ENCODE measurements at places on chromosomes 3 and 15.

DNA sequence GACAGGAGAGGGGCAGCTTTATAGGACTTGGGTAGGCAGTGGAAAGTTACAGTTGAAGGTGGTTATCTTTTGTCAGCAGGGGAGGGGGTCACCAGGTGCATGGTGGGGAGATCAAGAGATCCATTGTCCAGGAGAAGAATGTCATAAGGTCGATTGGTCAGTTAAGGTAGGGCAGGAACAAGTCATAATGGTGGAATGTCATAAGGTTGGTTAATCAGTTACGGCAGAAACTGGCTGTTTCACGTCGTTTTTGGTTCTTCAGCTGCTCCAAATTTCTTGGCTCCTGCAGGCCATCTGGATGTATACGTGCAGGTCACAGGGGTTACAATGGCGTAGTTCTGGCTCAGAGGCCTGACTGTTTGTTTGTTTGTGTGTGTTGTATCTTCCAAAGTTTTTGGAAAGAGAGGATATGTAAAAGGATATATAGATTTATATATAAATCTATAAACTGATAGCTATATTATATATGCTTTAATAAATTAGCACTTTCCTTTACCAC, 565.1 kb downstream of the ZNF385D start:
- no peak for DNase-seq

DNA sequence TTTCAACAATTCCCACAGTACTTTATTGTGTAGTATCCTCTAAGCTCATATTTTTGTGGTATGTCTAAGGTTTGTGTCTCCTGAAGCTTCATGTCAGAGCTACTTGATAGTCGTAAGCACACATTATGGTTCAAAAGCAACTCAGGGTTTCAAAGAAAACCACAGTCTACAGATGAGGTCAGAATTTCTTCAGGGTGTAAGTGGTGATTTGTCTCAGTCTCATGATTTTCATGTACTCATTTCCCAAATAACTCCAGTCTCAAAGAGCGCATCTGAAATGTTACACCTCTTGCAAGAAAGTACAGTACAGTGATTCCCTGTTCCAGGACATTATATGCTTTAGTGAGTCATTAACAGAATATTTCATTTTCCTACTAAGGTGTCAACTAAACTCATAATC, 47.5 kb upstream of the SSR3 start:
- DNase-seq = no peak

DNA sequence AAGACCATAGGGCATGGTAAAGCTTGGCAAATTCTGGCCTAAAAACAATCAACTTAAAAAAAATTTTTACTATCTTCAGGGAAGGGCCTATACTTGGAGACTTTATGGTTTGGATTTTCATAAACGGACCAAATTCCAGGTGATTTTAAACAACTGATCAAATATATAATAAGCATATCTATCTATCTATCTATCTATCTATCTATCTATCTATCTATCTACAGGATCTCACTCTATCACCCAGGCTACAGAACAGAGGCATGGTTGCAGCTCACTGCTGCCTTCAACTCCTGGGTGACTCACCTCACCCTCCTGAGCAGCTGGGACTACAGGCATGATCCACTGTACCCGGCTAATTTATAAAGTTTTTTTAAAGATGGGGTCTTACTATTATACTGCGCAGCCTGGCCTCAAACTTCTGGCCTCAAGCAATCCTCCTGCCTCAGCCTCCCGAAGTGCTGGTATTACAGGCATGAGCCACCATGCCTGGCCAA, 6.7 kb downstream of the SPPL2A start:
- no peak for DNase-seq

DNA sequence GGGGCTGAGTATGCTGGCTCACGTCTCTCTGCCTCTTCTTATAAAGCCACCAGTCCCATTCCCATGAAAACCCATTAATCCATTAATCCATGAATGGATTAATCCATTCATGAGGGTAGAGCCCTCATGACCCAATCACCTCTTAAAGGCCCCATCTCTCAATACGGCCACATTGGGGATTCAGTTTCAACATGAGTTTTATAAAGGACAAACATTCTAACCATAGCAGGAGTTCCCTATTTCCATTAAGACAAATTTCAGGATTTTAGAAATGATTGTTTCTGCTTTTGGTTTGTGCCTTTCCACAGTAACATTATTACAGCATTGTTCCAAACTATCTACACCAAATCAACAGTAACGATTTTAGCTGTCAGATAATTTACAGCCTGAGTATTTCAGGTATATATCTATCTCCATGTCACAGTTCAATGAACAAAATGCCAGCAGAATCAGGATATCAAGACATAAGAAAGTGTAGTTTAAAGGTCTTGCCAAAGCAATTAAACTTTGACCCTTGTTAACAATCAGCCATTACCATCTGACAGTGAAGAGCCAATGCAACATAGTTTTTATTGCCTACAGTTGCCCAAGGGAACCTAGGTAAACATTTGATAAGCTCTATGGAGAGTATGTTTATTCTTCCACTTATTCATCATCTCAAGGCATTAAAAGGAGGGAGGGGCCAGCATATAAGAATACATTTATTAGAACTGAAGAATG, 3.8 kb downstream of the TSPAN3 start:
- no peak for DNase-seq

DNA sequence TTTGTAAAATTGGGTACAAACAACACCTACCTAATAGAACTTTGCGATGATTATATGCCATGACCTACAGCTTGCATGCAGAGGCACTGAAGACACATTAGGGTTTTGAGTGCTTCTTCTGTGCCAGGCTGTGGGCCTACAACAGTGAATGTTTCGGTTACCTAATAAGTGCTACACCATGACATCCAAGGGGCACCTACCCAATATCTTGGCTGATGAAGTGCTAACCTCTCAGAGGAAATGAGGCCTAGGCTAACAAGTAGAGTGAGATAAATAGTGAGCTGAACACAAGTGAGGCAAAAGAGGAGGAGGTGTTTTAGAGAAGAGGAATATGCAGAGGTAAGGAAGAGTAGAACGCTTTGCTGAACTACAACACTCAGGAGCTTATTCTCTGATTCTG, 12.2 kb upstream of the RASGRP1 start:
- no peak for DNase-seq

- DNase-seq = no peak
Observed at GRCh38 chr3:40299130-40299720, 10.3 kb upstream of the EIF1B start.

DNA sequence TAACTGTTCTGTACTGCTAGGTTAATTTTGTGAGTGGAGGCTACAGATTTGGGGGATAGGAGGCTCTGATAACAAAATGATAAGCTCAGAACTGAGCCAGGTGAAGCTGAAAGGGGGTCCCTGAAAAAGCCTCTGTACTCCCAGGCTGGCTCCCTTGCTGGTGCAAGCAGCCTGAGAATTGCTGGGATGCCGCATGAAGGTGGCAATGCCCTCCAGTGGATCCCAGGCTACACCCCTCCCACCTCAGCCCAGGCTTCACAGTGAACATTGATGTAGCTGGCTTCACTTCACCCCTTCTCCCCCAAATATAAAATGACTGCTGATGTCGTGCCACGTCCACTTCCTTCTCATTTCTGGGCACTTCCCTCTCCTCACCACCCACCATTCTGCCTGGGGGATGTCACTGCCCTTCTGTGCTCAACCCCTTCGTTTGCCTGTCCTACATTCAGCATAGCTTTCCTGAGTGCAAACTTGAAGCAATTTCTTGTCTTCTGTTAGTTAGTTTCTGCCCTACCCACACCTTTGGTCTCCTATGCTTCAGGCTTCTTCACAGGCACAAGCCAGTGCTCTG, 9.7 kb upstream of the ARHGEF26 start:
- no peak for DNase-seq

DNA sequence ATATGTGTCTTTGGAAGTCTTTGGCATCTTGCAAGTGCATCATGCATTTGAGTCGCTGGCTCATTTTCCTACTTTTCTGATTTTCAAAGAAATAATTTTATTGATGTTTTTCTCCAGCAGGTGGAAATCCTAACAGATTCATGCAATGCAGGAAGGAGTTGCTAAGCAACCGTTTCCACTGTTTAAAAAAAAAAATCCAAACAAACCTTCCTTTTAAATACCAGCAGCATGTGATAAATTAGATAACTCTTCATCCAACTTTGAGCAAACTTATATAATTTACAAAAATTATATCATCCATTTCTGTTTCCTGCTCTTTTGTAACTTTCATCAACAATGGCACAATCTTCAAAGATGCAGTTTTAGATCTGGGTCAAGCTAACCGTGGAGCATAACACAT, 364.1 kb downstream of the MFSD1 start:
- no peak for DNase-seq

GRCh38 chr15:23850666-23851065, 163.6 kb upstream of the NDN start:
- DNase-seq = no peak

DNA sequence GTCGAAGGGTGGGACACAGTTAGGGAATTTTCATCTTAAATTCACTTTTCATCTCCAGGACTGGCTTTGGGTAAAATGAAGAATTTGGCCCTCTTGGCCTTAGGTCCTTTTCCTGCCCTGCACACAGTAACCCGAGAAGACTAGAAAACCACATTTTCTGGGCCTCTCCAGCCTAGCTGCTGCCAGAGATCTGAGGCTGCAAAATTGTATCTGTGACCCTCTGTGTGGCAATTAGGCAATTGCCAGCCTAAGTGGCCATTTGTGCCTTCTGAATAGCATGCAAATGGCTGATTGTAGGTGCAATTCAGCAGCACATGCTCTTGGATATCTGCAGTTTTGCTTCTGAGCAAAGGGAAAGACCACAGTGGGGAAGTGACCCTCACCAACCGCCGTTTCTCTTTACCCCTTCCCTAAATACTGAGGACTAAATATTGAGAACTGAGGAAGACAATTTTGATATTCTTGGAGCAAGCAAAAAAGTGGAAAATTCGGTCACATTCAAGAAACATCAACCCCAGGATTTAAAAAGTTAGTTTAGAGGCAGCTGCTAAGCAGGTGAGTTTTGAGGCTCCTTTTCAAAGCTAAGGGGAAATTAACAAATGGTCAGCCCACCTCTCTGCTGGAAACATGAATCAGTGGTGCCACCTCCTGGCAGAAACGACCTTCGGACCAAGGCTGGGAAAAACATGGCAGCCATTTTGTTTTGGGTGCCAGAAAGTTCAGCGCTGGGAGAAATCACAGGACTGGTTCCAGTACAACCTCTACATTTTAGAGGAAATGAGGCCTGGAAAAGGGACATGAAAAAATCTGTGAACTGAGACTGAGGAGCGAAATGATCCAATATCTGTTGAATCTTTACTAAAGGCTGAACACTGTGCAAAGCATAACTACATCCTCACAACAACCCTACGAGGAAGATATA, 56.6 kb upstream of the PRTG start:
- DNase-seq = peak; percentile 12

DNA sequence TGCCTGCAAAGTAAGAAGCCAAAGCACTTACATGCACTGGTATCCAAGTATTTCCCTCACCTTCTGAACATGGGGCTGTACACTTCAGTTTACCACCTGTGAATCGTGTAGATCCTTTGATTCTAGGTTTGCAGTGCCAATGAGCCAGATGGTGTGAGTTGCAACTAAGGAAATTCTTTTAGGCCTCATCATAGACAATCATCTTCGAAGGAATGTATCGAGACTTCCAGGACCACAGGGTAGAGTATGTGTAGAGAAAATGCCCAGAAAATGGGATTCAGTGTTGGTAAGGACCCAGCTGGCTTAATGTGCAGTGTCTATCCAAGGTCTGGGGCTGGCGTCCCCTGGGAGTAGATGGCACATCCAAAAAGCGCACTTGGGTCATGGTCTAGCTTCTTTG, 323.2 kb upstream of the TPM1 start:
- no peak for DNase-seq

DNA sequence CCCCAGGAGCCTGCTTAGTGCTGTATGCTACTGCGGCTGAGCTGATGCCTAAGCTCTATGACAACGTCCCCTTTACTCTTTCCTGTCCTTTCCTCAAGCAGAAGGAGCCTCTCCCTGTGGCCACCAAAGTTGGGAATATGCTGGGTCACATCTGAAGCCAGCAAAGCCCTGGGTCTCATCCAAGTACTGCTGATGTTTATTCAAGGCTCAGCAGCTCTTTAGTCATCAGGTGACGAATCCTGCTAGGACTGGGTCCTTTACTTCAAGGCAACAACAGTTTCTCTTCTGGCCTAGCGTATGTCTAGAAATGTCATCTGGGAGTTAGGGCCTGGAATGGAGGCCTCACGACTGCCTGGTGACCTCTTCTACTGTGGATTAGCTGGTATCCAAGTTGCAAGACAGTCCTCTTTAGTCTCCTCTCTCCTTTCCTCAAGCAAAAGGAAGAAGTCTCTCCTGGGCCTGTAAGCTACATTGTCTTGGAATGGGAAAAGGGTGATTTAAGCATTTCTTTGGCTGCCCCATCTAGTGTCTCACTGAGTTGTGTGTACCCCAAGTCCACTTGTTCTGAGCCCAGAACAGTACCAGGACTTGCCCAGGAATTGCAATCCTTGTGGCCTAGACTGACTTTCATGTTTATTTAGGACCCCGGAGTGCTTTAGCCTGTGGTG, 63.9 kb downstream of the TNFAIP8L3 start:
- no peak for DNase-seq

DNA sequence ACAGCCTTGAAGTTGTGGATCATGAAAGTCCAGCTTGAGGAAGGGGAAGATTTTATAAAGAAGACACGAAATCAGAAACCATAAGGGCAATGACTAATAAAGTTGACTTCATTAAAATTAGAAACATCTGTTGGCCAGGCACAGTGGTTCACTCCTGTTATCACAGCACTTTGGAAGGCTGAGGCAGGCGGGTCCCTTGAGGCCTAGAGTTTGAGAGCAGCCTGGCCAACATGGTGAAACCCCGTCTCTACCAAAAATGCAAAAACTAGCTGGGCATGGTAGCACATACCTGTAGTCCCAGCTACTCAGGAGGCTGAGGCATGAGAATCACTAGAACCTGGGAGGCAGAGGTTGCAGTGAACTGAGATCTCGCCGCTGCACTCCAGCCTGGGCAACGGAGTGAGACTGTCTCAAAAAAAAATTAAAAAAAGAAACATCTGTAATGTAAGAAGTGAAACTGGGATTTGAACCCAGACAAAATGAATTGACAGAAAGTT, 7.9 kb upstream of the UBXN7 start:
- no peak for DNase-seq

DNA sequence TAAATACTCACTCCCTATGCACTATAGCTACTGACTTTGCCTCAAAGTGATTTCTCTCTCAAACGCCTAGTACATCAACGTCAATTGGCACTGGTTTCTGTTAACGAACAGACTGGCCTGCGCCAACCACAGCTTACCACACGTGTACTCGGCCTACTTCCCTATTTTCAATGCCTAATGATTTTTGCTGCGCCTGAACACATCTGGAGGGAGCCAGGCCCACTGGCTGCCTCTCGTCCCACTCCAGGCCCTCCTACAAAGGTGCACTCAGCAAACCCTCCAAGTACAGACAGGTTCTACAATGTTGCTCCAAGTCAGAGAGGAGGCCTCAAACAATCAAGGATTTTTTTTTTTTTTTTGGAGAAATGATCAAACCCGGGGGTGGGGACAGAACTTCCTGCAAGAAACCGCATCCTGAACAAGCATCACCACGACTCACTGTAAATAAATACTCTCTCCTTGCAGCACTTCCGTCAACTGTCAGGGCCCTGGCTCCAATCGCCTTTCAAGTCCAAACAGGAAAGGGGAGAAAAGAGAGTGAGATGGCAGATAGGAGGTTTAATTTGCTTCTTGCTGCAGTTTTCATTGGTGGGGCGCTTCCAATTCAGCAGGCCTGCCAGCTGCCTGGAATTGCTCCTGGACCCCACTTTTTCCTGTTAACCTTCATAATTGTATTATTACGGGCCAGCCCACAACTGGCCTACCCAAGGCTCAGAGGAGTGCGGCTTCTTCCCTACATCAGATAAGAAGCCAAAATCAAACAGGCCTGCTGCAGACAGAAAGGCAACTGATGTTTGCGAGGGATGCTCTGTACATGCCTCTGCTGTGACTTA, 139.3 kb downstream of the FOXP1 start:
- peak; percentile 48 for DNase-seq

- DNase-seq = no peak
Observed at GRCh38 chr3:108406063-108406660, 104.2 kb downstream of the MYH15 start.

Data from stimulated activated CD4-positive, alpha-beta T cell treated with anti-CD3 and anti-CD28 coated beads, Interleukin-12 subunit alpha, Interleukin-12 subunit beta, amount 100 ng/mL, for 24 hours (primary cell).